ENCODE measurements at places on chromosomes 2 and 18. TPM values are rescaled to one million over a fixed set of nuclear protein-coding genes. Genes with fewer than 3 reads are reported as not detected.
A peak's percentile ranks its signal among the peaks of the same experiment; 100 is the strongest.

DNA sequence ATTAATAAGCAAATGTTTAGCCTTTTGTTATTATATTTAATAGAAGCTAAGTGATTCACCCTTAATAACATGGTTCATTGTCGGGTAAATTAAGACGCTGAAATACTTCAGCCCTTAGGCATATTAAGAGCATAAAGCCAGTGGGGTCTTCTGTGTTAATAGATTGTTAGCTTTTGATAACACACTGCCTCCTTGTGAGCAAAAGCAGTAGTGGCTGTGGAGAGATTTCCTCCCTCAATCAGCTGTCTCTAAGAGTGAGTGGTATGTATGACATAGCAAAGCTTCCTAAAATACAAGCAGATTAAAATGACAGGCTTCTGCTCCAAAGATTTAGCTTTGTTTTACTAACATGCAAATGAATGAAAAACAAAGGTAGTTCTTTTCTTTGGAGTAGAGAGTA, 143.7 kb upstream of the SYT4 start:
- no peak for DNase-seq

GRCh38 chr18:57898506-57899124, 95.5 kb upstream of the ATP8B1 start:
- peak; percentile 34 for DNase-seq

Gene ZSWIM2
- total RNA-seq = not detected

Gene DUSP2
- 1.7 TPM for total RNA-seq

Gene MARCHF4
- 17.2 TPM for total RNA-seq

Gene FAM124B
- total RNA-seq = not detected

Gene COX5B
- 441 TPM for total RNA-seq

- no peak for DNase-seq
Measured at GRCh38 chr2:69456950-69457445, 19.8 kb upstream of the NFU1 start.

Gene GDF7
- 0.04 TPM for total RNA-seq
